ENCODE measurements at places on chromosomes 12 and 14.

DNA sequence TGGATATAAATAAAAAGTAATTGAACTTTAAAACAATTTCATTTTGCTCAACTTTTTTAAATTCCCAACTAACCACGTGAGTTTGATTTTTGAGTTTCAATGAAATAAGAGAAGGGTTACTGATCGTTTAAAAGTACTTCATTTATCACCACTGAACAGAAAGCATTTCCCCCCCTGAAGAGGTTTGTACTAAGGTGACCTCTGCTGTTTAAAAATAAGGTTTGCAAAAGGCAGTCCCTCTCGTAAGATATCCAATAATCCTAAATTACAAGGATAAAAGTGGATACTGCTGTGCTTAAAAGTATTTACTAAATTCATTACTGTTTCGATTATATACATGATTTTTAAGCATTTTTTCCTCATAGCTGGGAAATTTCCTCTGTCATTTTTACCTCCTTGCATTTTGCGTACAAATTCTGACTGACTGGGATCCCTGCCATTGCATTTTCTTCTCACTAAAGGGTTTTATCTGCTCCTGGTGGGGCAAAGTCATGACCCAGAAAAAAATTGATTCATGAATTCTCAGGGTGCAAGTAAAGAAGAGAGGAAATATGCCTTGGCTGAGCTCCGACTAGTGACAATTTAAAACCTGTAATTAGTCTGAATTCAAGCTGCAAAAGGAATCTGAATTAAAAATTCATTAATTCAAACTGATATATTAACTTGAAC, 463.8 kb downstream of the PRKD1 start:
- no peak for DNase-seq

DNA sequence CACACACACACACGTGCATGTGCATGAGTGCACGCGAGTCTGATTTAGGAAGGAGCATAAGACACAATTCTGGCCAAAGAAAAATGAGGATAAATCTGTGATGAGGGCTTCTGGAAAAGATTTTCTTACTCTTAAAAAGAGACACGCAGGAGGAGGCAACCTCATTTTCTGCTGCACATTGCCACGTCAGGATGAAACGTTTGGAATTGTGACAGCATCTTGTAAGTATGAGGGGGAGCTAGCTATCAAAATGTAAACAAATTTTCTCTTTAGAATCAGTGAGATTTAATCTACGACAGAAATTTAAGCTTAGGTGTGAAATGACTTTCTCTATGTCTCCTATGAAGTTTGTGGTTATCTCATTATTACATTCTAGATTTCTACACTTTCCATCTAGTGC, 31.1 kb upstream of the NUBPL start:
- DNase-seq, result no peak

- DNase-seq, result no peak
These were observed 3.2 kb downstream of the PLD4 start for GRCh38 chr14:104927901-104928300.

GRCh38 chr14:69303086-69303485, 43.1 kb downstream of the GALNT16 start:
- DNase-seq, result no peak

DNA sequence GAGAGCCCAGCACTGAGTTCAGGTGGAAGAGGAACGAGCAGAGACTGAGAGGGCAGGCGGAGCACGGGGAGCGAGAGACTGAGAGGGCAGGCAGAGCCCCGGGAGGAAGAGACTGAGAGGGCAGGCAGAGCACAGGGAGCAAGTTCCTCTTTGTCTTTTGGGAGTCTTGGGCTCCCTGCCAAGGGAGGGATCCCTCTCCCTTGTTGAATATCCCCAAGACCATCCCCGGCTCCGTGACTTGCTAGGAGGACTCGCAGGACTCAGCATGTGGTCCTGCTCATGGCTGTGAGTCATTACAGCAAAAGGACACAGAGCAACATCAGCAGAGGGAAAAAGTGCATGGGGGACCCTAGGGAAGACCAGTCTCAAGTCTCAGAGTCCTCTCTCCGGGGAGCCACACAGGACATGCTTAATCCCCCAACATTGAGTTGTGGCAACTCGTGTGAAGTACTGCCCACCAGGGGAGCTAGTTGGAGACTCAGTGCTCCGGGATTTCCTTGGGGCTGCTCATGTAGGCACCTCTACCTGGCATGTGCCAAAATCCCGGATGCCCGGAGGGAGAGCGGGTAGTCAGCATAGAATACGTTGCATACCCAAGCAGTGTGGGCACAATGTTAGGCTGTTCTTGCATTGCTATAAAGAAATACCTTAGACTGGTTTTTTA, 81.0 kb downstream of the CCDC92 start:
- DNase-seq, result no peak

GRCh38 chr14:104093366-104094055, 8.0 kb downstream of the ASPG start:
- no peak for DNase-seq

DNA sequence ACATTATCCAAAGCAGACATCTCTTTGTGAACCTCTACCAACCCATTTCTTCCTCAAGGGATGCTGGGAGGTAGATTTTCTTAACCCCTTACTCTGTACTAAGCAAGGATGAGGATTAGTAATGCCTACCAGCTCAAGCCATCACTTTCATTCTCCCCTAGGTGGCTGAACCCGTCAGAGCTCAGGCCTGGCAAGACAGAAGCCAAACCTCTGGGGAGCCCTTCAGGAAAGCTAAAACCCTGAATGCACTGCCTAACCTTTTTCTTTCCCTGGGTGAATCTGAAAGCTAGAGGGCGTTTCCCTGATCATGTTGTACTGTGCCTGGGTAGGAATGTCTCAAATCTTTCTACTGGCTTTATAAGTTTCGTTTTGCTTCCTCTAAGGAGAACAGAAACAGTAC, 617.3 kb downstream of the RPL10L start:
- DNase-seq, result no peak

DNA sequence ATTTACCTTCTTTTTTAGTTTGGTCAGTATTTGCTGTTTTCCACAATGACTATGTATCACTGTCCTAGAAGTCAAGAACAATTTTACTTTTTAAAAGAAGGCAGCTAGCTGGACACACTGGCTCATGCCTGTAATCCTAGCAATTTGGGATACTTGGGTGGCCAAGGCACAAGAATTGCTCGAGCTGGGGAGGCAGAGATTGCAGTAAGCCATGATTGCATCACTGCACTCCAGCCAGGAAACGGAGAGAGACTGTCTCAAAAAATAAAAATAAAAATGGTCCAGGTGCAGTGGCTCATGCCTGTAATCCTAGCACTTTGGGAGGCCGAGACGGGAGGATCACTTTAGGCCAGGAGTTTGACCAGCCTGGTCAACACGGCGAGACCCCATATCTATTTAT, 28.3 kb downstream of the MDM1 start:
- no peak for DNase-seq

DNA sequence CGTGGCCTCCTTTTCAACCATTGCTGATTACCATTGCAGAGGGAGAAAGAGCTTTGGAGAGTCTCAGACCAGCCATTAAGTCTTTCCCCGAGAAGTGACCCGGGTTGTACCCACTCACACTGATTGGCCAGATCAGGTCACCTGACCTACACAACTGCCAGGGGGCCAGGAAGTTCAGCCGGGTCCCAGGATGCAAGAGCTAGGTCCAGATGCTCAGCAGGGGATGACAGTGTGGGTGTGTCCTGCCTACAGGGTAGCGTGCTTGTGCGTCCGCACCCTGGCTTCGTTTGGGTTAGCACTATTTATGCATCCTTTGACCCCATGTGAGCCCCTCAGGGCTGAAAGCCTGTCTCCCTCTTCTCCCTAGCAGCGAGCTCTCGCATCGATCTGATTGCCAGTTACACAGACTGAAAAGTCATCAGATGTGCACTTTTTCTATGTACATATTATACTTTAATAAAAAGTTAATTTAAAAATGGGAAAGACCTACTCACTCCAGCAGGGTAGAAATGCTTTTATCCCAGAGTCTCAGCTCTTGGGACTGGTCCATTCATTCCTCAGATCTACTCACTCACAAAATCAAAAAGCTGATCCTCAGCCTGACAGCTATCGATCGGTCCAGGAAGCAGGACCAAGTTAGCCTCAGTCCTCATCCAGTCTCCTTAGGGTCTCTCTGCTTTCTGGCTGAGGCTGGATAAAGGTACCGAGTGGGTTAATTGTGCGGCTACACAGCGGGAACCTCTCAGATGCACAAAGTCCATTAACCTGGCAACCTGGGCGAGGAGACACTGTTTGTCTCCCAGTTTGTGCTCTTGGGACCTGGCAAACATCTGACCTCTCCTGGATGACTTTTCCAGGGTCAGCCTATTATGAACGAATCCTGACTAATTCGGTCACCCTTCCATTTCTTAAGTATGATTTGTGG, 68.0 kb downstream of the SERPINA3 start:
- no peak for DNase-seq

- no peak for DNase-seq
These were observed 65.4 kb downstream of the C14orf132 start for GRCh38 chr14:96104469-96105057.

- DNase-seq, result no peak
These were observed 456.7 kb downstream of the AEBP2 start for GRCh38 chr12:19896041-19896440.

DNA sequence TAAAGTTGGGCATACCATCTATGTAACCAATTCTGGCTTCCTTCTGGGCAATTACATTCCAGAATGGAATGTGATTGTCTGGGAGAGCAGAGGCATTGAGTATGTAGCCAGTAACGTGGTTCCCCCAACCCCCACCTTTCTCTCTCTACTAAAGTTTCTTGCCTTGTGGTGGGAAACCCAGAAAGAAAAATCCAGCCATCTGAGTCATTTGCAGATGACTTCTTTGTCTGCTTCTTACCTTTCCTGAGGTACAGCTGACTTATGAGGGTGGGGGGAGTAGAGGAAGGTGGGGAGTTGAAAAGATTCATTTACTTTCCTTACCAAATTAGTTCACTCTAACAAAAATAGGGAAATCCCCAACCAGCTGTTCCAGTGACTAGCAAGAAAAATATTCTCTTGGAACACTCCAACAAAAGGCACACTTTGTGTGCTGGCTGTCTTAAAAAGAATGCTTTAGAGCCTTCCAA, 112.1 kb upstream of the FRMD6 start:
- DNase-seq, result no peak

DNA sequence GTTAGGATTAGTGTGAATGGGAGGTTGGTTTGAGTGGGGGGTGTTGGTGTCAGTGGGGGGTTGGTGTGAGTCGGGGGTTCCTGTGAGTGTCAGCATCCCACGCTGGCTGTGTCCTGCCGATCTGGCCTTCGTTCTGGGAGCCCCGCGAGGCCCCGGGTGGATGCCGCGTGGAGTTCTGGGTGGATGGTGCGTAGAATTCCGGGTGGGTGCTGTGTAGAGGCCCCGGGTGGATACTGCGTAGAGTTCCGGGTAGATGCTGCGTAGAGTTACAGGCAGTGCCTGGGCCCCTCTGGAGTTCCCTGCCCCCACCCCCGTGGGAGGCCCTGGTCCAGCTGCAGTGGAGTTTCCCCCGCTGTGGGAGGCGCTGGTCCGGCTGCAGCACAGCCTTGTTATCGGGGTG, 8.7 kb downstream of the NOC4L start:
- DNase-seq, result no peak

GRCh38 chr12:11981121-11981733, 89.5 kb upstream of the BCL2L14 start:
- DNase-seq, result no peak

GRCh38 chr14:20493634-20494033, 11.7 kb upstream of the RNASE10 start:
- DNase-seq, result no peak

GRCh38 chr12:115109863-115110262, 425.9 kb upstream of the TBX3 start:
- no peak for DNase-seq

- DNase-seq, result no peak
These were observed 12.3 kb downstream of the NINJ2 start for GRCh38 chr12:650983-651382.

GRCh38 chr14:102353126-102353619, 9.5 kb downstream of the CINP start:
- no peak for DNase-seq

- DNase-seq, result no peak
These were observed 136.6 kb downstream of the LMNTD1 start for GRCh38 chr12:25416516-25416915.

DNA sequence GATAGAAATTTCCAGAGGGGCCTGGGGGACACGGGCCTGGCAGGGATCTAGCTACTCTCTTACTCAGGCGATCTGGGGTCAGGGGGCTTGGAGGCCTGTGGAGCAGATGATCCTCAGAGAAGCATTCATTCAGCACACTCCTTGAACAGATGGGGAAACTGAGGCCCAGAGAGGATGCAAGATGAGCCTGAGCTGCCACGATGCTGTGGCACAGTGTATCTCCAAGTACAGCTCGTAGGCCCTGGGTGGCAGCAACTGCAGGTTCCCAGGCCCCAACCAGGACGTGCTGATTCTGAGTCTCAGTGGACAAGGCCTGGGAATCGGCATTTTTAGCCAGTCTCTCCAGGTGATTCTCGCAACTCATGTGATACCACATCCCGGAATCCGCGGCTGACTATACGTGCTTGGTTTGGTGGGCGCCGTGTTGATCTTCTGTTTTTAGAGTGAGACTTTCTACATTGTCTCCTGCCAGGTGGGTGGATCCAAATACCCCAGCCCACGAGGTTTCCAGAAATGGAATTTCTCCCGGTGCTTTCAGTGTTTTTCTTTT, 22.5 kb downstream of the ADGRD1 start:
- no peak for DNase-seq

DNA sequence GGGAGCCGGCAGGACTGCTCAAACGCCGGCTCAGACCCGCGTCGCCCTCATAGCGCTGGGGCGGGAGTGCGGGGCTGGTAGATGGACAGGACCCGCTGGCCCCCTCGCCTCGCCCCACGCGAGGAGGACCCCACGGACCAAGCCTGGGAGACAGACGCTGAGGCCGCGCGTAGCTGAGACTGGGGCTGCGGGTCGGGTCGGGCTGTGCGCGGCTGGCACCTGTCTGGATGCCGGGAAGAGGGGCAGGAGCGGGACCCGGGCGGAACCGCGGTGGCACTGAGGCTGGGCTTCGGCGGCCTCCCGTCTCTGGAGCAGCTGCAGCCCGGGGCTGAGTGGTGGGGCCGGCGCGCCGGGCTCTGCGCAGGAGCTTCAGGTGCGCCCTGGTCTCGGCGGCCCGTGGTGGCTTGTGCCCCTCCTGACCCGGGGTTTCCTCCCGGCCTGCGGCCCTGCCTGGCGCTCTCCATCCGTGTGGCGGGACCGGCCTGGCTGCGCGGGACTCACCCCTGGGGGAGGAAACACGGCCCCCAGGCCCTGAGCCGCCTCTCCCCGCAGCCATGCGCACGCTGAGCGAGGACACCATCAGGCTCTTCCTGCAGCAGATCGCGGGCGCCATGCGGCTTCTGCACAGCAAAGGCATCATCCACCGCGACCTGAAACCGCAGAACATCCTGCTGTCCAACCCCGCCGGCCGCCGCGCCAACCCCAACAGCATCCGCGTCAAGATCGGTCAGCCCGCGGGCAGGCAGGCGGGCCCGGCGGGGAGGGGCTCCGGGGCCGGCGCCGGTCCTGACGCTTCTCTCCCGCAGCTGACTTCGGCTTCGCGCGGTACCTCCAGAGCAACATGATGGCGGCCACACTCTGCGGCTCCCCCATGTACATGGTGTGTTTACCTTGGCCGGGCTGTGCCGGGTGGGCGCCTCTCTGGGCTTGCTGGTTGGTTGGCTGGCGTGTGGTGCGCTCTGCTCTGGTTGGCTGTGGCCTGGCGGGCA, 14.0 kb downstream of the ULK1 start:
- no peak for DNase-seq
